MM.1S (cell line): ENCODE measurements at places on chromosomes 4 and X.

DNA sequence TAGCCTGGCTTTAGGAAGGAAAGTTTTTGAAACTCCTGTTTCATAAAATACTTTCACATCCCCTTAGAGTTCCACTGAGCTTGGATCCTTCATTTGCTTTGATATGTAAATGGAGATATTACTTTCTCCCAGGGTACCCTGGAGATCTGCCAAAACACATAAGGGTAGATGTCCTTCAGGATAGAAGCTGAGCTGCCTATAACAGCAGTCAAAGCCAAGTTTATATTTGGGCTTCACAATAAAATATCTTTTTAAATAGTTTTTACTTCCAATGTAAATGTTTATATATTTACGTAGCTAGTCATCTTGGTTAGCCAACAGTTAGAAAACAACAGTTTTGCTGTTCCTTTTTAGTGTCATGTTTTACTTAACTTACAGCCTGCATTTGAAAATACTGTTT lies 742.3 kb upstream of the POU3F4 start:
- no peak overlapping the region for H3K4me3 ChIP-seq
- DNase-seq, result no peak
- H3K4me1 ChIP-seq, result no peaks in the 10 kb centered on the region

- DNase-seq, result no peak
- H3K4me3 ChIP-seq, result no peak overlapping the region
- H3K4me1 ChIP-seq, result no peaks in the 10 kb centered on the region
- H3K36me3 ChIP-seq, result no peaks in the 10 kb centered on the region
Observed at GRCh38 chr4:101993002-101993841, 202.7 kb downstream of the BANK1 start.

DNA sequence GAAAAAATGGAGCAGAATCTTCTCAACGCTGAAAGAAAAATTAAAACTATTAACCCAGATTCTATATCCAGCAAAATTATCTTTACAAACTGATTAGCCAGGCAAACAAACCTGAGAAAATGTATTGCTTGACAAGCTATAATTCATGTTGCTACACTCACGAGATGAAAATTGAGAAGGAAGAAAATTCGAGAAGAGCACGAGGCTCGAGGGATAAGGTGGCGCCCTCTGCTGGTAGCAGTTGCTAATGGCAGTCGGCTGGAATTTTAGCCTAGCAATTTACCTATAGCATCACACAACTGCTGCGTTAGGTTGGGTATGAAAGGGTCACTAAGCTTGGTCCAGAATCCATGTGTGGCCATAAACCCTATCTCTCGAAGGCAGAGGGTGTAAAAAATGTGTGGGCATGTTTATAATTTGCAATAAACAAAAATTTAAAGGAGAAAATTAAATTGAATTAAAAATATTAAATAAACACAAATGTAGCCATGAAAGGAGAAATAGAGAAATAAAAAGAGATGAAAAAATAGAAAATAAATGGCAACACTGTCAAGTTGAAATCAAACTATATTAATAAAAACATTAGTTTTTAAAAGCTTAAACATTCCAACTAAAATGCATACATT lies 126.6 kb downstream of the PPP4R3C start:
- no peak overlapping the region for H3K27ac ChIP-seq

GRCh38 chr4:46372878-46373277 lies 17.1 kb downstream of the GABRA2 start:
- no peak overlapping the region for H3K27ac ChIP-seq
- no peak for DNase-seq
- no peak overlapping the region for H3K4me3 ChIP-seq
- no peaks in the 10 kb centered on the region for H3K27me3 ChIP-seq
- H3K4me1 ChIP-seq, result no peaks in the 10 kb centered on the region
